Stimulated activated CD4-positive, alpha-beta T cell treated with anti-CD3 and anti-CD28 coated beads, TNF-alpha, amount 100 ng/mL, for 1 hour (primary cell): ENCODE measurements at places on chromosomes 11 and 22.

DNA sequence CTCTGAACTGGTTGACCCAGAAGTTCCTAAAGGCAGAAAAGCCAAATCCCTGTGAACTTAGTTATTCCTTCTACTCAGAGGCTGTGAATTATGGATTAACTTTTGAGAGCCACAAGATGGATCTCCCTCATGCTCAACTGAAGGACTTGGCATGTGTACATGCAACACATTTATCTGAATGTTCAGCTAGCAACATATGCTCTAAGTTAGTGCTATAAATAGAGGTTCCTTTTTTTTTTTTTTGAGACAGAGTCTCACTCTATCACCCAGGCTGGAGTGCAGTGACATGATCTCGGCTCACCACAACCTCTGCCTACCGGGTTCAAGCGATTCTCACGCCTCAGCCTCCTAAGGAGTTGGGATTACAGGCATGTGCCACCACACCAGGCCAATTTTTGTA, 40.1 kb downstream of the EIF4ENIF1 start:
- no peak for DNase-seq

DNA sequence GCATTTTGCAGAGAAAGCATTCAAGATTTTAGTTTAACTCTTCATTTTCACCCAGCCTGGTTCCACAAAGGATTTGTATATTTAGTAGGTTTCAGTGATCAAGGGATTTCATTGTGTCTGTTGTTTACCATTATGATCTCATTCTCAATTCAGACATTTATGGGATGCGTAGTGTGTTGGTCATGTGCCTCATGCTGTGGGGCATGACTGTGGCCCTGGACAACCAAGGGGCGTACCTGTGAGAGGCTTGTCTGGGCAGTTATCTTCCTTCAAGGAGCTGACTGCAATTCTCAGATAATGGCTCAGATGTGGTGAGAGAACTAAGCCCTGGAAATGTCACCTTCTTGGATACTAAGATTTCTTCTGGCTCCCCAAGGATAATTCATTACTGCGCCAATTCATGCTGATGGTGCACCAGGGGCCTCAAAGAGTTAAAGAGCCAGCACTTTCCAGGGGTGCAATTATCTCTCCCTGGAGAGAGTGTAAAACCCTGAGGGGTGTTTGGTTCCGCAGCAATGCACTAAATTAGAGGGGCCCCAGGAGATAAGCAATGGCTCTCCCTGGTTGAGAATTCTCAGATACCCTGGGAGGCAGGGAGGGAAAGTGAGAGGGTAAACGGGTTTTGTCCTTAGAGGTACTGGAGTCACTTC, 32.2 kb downstream of the SLC6A5 start:
- DNase-seq = no peak

GRCh38 chr11:108614086-108614485, 20.5 kb upstream of the EXPH5 start:
- no peak for DNase-seq

DNA sequence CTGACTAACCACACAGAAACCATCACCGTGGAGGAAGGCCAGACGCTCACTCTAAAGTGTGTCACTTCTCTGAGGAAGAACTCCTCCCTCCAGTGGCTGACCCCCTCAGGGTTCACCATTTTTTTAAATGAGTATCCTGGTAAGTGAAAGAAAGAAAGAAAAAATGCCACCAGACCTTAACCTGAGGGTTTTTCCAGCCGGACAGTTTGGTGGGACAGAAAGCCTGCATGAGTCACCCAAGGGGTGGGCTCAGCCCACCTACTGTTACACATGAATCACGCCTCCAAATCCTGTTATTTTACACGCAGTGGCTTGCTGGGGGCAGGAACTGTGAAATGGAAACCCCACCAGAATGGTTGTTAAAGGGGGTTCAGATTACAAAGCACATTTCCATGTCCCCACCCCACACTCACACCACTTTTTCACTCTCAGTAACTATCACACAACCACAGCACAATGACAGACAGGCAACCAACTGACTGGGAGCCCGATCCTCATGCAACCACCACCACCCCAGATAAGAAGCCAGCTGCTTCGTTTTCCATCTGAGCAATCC, 11.9 kb downstream of the CRTAM start:
- DNase-seq = no peak

GRCh38 chr11:10314199-10315072, 9.6 kb downstream of the ADM start:
- DNase-seq = no peak

GRCh38 chr11:44852952-44853351, 97.7 kb downstream of the TP53I11 start:
- no peak for DNase-seq

DNA sequence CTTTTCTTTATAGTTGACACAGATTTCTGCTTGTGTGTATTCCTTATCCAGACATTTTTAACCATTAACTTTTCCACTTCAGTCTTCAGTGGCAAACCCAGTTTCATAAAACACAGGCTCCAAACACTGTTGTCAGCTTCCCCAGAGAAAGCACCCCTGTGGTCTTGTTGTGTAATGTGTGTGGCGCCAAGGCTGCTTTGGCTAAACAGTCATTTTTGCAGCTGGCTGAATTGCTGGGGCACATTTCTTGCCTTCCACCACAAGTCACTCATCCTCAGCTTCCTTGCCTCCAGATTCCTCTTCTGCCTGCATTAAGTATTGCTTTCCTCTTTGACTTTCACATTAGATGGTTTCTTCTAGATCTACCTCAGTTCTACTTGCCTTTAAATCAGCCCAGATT, 40.5 kb downstream of the ARHGAP1 start:
- DNase-seq = no peak

DNA sequence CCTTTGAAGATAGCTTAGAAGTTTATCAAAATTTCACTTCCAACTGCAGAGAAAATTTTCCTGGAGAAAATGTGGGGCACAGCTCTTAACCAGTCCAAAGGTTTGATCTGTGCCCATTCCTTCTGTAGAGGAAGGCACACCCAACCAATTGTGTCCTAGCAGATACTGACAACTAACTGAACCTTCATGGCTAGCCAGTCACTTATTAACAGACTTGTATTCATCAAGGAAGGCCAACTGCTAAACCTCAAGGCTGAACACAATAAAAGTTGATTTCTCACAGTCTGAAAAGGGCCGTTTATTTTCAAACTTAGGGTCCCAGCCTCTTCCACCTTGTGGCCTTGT, 19.5 kb downstream of the SYT13 start:
- DNase-seq = no peak

DNA sequence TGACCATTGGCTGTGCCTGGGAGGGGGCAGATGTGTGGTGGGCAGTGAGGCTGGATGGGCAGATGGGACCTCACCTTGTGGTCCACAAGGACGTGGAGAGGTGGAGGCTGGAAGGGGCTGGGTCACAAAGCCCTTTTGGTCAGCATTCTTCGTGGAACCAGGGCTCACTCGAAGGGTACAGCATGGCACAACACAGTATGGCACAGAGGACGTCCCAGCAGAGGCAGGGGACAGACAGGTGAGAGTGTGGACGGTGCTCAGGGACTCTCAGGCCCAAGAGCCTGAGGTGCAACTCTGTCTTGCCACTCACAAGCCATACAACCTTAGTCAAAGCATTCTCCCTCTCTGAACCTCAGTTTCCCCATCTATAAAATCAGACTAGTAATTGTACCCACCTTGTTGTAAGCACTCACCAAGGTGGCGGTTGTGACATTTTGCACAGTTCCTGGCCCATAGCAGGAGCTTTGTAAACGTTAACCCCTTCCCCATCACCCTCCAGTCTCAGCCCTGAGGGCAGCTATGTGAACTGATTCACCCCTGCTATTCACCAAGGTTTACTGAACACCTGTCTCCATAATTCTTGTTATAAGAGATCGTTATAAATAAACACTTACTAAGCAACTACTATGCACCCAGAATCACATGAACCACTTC, 11.6 kb upstream of the TSKU start:
- DNase-seq = no peak

- DNase-seq = no peak
These were observed 373.3 kb upstream of the CCDC90B start for GRCh38 chr11:83659466-83659865.

- DNase-seq = no peak
These were observed 6.9 kb downstream of the SHISAL1 start for GRCh38 chr22:44305888-44306287.

DNA sequence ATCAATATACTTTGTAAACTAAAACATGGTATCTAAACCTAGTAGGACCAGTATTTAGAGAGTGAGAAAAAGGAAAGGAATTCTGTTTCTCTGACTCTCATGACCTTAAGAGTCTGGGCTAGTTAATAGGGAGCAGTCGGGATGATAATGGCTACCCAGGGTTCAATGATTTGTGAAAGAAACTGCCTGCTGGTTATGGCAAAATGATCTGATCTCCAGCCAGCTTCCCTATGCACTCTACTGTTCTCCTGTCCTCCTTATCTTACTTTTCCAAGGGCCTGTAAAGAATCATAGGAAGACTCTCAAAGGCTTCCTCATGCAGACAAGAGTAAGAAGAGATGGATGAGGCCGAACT, 193.1 kb upstream of the PITPNB start:
- DNase-seq = no peak

DNA sequence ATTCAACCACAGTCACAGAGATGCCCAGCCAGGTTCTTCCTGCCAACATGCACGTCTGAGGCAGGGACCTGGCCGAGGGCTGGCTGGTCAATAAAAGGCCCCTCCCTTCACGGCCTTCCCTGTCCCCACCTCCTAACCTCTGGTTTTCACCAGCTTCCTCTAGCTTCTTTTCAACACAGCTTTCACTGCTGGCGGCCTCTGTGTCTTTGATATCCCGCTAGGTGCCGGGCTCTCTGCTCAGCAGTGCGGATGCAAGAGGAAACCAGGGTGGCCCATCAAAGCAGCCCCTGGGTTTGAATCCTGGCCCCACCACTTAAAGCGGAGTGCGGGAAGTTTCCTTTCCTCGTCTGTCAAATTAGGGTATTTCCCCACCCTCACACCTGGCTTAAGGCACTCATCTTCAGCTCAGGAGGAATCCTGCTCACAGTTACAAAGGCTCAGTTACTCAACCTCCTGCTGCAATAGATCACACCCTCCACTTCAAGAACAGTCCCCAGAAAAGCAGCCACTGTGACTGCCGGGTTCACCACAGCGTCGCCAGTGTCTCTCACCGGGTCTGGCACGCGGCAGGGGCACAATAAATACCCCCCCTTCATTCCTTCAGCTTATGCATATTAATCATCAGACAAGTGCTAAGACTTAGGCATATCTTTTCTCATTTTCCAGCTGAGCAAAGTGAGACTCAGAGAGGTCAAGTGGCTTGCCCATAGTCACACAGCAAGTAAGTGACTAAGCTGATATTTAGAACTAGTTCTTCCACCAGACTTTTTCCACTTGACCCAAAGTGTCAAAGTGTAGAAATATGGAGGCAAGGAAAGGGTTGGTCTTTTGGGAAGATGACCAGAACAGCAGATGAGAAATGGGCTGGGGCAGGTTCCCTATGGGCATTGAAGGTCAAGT, 45.7 kb downstream of the TXN2 start:
- DNase-seq = peak; percentile 21
